ENCODE measurements at places on chromosomes 4 and X.

DNA sequence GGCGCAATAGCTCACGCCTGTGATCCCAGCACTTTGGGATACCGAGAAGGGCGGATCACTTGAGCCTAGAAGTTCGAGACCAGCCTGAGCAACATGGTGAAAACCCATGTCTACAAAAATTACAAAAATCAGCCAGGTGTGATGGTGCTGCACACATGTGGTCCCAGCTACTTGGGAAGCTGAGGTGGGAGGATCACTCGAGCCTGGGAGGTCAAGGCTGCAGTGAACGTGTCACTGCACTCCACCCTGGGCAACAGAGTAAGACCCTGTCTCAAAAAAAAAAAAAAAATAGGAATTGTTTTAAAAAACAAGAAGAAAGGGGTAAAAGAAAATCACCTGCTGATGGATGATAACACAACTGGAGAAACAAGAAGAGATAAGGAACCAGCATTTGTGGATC, 38.8 kb downstream of the CHIC2 start:
- no peak for DNase-seq

GRCh38 chrX:123310112-123310511, 126.0 kb downstream of the GRIA3 start:
- DNase-seq = no peak

- DNase-seq = no peak
Measured at GRCh38 chrX:69503228-69503781, 821 bp upstream of the NALF2 start.

GRCh38 chr4:23853986-23854660, 35.7 kb downstream of the PPARGC1A start:
- DNase-seq = no peak

GRCh38 chr4:185513489-185514181, 21.7 kb downstream of the PDLIM3 start:
- no peak for DNase-seq

DNA sequence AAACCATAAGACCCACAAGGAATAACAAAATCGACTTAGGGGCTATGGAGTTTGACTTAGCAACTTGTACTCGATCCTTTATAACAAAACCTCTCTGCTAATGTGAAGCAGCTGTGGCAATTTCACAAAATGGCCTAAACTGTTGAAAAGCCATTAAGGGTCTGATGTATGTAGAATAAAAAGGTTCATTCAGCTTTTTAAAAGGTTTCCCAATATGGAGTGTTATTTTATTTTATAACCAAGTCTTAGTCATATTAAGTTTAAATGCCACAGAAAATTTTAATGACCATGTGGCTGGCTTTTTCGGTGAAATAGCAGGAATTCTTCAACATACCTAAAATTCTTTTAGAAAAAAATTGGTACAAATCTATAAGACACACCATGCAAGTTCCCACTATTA, 291.8 kb upstream of the HAND2 start:
- no peak for DNase-seq

DNA sequence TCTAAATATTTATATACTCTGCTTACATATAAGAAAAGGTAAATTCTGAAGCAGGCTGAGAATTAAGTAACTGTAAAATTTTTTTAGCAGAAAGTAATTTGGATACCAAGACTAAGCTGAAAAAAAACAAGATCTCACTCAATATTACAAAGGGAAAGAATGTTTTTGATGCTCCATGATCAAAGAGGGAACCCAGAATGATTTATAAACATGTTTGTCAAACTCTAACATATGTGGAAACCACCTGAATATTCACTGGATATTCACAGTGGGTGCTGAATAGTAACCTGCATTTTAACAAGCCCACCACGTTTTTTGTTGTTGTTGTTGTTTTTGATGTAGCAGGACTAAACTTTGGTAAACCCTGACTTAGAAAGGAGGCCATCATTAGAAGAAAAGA, 324.9 kb upstream of the GATB start:
- no peak for DNase-seq

- no peak for DNase-seq
Measured at GRCh38 chrX:57528670-57529255, 63.0 kb upstream of the ZXDB start.

GRCh38 chrX:21151051-21151450, 223.2 kb upstream of the CNKSR2 start:
- no peak for DNase-seq

DNA sequence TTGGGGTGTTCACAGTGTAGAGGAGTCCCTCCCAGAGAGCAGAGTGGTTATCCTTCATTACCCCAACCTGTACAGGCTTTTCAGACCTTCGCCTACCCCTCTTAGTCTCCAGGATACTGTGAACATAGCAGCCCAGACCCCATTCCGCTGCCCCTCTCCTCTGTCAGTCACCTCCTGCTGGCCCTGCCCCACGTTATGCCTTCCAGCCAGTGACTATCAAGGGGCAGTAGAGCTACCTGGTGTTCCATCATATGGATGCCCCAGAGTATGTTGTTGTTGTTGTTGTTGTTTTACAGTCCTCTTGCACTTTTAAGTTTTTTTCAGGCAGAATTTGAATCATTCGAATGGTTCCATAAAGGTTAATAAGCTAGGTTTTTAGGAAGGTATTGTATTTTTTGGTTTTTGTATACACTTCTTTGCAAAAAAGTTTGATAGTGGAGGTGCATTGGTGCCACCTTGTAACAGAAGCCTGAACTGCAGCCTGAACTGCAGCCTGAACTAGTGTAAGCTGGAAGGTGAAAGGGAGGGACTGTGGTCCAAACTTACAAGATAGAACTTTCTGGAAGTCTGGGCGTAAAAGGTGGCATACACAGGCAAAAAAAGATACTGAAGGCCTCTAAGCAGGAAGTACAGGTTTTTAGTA, 101.4 kb upstream of the RAB40AL start:
- DNase-seq = no peak

- DNase-seq = no peak
Measured at GRCh38 chr4:182240161-182241130, 2.8 kb upstream of the TENM3 start.

DNA sequence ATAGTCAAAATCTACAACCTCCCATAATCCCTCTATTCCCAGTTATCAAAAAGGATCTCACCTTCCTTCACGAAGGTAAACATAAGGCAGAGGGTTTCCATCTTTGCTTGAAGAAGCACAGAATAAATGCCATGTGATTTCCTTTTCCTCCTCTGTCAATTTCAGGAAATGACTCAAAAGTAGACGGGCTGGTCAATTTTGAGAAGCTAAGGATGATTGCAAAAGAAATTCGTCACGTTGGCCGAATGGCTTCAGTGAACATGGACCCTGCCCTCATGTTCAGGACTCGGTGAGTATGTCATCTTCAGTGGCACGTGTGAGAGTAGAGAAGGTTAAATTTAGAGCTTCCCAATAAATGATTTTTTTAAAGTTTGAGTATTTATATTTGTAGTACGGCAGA, 240.2 kb downstream of the RAPGEF2 start:
- DNase-seq = no peak

DNA sequence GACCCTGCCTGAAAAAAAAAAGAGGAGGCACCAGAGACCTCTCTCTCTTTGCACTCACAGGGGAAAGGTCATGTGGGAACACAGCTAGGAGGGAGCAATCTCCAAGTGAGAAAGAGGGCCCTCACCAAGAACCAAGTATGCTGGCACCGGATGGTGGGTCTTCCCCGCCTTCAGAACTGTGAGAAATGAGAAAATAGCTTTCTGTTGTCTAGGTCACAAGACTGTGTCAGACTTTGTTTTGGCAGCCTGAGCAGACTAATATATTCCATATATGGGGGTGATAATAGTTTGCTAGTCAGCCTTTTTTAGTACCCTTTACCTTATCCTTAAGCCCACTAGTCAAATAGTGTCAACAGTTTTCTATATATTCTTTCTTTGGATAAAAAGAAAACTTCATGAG, 193.0 kb downstream of the TRIML1 start:
- no peak for DNase-seq

DNA sequence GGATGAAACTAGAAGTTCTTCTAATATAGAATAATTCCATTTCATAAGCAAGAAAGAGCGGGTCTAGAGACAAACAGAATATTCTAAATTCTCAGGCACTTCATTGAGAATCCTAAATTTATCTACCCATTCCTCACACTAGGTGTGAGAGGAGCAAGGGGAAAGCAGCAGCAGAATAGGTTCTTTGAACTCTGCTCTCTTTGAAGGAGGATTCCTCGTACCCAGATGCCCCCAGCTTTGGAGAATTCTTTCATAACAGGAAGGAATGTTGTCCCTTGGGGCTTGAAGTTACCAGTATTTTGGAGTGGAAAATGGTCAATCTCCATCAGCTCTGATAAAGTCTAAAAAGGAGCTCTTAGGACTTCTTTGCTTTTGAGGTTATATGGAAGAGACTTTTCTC, 59.7 kb upstream of the RASGEF1B start:
- DNase-seq = no peak

DNA sequence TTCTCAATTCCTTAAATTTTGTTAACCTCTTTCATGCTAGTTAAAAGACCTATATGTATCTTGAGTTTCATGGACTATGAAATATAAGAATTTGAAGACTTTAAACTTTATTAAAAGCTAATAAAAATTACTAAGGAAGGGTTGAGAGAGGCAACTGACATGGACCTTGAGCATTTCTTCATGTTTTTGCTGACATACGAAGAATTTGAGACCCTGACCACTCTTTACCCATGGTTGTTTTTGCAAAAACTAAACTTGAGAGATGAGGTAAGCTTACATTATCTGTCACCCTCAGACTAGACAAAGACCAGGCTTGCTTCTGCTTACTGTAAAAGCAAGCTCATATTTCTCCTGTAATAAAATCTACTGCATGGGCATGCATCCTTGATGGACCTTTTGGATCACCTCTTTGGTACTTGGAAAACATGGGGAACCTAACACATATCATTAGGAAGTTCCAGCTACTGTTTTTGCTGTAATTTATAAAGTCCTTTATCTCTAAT, 338.2 kb upstream of the PABPC4L start:
- DNase-seq = no peak

- peak; percentile 70 for DNase-seq
Measured at GRCh38 chrX:47218280-47218919, at the start of gene CDK16. TSS of gene CDK16 (plus strand) at chrX:47218681. CDS start at chrX:47223558, 4,877 bp downstream.

GRCh38 chr4:99276417-99276816, 14.4 kb downstream of the ADH1A start:
- no peak for DNase-seq

GRCh38 chrX:46575991-46576392, 2.4 kb downstream of the CHST7 start:
- no peak for DNase-seq

- DNase-seq = no peak
Measured at GRCh38 chrX:131837325-131837724, 185.8 kb upstream of the STK26 start.

- DNase-seq = no peak
Measured at GRCh38 chr4:1234811-1235292, 14.1 kb downstream of the CTBP1 start.

- no peak for DNase-seq
Measured at GRCh38 chr4:71614621-71615020, 169.3 kb downstream of the GC start.

DNA sequence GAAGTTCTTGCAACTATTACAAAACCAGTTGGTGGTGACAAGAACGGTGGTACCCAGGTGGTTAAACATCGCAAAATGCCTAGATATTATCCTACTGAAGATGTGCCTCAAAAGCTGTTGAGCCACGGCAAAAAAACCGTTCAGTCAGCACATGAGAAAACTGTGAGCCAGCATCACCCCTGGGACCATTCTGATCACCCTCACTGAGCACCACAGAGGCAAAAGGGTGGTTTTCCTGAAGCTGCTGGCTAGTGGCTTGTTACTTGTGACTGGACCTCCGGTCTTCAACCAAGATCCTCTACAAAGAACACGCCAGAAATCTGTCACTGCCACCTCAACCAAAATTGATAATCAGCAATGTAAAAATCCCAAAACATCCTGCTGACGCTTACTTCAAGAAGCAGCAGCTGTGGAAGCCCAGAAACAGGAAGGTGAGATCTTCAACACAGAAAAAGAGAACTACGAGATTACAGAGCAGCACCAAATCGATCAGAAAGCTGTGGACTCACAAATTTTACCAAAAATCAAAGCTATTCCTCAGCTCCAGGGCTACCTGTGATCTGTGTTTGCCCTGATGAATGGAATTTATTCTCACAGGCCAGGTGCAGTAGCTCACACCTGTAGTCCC, 21.4 kb upstream of the SLC10A6 start:
- no peak for DNase-seq
